ENCODE measurements at places on chromosomes 4 and X.

DNA sequence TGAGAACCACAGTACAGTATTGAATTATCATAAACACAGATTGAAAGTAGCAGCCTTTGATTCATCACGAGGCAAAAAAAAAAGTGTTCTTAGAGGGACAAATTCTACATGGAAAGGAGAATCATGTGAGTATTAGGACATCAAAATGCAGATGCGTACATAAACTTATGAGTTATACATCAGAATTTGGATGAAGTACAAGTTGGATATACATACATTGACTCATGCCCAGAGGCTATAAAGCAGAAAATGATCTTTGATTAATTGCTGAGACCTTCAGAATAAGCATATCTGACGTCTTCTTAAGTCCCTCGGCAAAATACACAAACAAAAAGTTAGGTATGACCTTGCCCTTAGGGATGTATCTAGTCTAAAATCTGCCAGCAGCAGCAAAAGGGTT lies 206.4 kb downstream of the LDB2 start:
- DNase-seq = no peak

DNA sequence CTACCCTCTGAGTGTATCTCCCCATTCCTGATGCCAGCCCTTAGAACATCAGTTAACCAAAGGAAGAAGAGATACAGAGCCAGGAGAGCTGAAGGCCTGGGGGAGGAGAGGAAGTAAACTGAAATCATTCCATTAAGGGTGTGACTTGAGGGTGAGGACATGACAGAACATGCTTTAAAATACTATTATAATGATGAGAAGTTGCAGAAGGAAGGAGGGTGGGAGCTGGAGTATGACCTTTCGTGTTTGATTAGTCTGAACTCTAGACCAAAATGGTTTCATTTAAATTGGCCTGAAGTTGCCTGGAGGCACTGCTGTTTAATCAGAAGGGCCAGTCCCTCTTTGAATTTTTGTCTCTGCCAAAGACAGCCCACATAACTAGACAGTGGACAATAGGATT lies 11.4 kb downstream of the INTS6L start:
- no peak for DNase-seq

DNA sequence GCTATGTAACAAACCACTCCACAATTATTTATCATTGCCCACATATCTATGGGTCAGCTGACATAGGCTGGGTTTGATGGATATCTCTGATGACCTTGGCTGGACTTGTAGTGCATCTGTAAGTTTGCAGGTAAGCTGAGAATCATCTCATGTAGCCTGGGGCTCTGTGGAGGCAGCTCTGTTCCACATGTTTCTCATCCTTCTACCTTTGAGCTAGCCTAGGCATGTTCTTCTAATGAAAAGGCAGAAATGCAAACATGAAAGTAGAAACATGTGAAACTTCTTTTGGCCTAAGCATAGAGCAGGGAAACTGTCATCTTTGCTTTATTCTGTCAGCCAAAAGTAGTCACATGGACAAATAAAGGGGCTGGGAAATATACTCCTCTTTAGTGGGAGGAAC lies 18.2 kb downstream of the MRPL1 start:
- DNase-seq = no peak

- no peak for DNase-seq
These were observed 368.1 kb upstream of the NOCT start for GRCh38 chr4:138647433-138647832.

DNA sequence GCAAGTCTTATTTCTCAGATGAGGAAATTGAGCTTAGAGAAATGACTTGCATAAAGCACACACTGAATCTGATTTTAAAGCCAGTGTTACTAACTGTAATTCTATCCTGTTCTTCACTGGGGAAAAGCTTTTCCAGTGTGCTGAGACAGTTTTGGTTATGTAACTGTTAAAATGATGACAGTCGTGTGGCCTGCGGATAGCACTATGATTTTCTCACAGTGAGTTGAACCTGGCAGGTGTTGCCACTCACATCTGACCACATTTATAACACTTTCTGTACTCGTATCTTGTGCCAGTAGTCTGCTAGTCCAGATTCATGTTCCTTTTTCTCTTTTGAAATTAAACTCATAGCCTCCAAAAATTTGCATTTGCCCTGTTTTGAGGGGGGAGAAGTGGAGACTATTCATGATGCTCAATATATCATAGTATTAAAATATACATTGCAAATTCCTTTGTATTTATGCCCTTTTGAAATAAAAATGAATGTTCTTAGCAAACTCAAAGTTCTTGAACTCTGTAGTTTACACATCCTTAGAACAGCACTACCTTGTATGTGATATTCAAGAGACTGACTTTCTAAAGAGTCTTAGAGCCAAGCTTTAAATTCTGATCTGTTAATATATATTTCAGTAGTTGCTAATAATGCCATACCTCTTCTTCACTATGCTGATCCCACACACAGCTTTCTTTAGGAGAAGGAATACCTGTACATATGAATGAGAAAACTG lies 132.3 kb downstream of the PDLIM5 start:
- DNase-seq = no peak

DNA sequence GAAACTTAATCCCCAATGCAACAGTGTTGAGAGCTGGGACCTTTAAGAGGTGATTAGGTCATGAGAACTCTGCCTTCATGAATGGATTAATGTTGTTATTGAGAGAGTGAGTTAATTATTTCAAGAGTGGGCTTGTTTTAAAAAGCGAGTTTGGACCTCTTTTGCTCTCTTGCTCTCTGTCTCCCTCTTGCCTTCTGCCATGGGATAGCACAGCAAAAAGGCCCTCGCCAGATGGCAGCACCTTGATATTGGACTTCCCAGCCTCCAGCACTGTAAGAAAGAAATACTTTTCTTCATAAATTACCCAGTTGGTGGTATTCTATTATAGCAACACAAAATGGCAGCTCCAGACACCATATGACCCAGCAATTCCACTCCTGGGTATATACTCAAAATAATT lies 7.0 kb upstream of the ATP6AP2 start:
- no peak for DNase-seq

- no peak for DNase-seq
These were observed 344.8 kb upstream of the MAGEB2 start for GRCh38 chrX:29870608-29871007.

- DNase-seq = no peak
These were observed 134.3 kb downstream of the AMELX start for GRCh38 chrX:11427453-11428071.

- no peak for DNase-seq
These were observed 137.7 kb downstream of the LDB2 start for GRCh38 chr4:16760617-16761363.

- DNase-seq = no peak
These were observed 283.6 kb downstream of the CFAP299 start for GRCh38 chr4:80619070-80619674.

- peak; percentile 17 for DNase-seq
These were observed 14.0 kb downstream of the PLCXD1 start for GRCh38 chrX:295136-295535.

GRCh38 chr4:22457348-22457747 lies 58.5 kb downstream of the ADGRA3 start:
- DNase-seq = no peak

GRCh38 chr4:86848136-86848535 lies 1.0 kb downstream of the SLC10A6 start:
- DNase-seq = no peak

GRCh38 chr4:80331693-80332092 lies 3.8 kb upstream of the CFAP299 start:
- no peak for DNase-seq

- peak; percentile 60 for DNase-seq
These were observed 6.8 kb upstream of the BCOR start for GRCh38 chrX:40104630-40104984.

Data from SJSA1 (cell line).